ENCODE measurements at places on chromosomes 11 and 22.

- no peak for DNase-seq
Observed at GRCh38 chr22:33658775-33659174, 261.5 kb downstream of the LARGE1 start.

DNA sequence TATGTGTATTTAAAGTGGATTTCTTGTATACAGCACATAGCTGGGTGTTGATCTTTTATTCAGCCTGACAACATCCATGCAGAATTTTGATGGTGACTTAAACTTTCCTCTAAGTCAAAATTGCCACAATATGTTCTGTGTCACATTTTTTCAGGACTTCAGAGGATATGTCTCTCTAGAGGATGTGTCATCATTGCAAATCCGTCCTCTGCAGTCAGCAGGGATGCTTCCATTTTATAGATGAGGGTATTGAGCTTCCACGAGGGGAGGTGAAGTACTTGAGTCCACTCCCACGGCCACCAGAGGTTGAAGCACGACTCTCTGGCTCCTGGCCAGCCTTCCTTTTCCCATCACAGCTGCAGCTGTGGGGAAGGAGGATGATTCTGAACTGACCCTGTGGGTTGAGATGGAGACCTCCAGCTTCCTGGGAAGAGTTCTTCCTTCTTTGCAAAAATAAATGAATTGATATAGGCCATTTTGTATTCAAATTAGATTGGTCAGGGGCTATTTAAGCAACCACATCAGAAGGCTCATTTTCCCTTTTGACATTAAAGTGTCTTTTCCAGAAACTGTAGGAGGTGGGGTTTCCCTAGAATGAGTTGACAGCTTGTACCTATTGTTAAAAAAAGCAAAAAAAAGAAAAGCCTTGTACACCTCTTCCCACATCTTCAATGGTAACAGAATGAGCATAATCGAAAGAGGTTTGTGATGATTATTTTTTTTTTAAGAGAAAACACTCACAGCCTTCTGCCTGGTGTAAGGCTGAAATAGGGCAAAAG is 55.2 kb upstream of the MYEOV start:
- DNase-seq, result no peak

DNA sequence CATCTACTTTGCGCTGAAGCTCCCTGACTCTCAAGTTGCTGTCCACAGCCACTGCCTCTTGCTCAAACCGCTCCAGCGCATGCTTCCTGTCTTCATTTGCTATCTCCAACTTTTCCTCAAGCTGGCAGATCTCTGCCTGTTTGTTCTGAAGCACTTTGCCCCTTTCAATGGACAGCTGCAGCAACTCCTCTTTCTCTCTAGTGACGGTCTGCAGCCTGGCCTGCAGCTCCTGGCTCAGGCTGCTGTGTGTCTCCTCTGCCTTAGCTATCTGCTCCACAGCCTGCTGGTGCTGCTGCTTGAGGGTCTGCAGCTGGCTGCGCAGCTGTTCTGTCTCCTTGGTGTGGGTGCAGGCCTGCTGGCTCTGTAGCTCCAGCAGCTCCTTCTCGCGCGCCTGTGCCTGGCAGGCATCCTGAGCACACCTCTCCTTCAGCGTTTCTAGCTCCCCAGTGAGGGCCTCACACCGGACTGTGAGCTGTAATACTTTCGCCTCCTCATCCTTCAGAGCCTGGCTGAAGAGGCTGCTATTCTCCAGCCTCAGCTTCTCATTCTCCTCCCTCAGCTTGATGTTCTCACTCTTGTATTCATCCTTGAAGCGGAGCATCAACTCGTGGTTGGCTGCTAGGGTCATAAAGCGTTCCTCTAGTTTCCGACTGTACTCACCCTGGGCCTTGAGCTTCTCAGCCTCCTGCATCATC is 723 bp downstream of the CCDC89 start:
- no peak for DNase-seq

DNA sequence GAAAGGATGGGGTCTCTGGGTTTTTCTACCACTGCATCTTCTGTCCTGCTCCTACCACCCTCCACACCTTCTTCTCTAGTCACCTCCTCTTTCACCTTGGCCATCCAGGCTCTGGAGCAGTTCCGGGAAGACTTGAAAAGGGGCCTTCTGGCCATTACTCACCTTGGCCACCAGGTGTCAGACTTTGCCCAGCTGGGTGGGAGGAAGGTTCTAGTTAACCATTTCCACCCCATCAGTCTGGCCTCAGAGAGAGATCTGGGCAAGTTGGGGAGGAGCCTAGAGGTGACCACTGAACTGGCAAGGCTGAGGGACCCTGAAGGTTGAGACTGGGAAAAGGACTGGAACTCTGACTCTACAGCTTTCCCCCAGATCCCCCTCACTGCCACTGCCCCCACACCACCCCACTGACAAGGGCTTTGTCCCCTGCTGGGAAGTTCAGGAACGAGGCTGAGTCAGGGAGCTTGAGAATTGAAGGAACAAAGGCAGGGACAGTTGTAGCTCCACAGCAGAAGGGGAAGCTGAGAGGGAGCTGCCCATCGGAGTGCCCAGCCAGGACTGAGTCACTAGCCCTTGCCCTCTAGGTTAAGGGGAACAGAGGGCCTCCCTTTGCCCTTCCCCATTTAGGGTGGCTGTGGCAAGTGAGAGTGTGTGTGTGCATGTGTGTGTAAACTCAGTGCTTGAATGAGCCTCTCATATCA is 3.7 kb upstream of the POLD4 start:
- DNase-seq, result peak; percentile 57

- DNase-seq, result no peak
Observed at GRCh38 chr11:124970925-124971324, 16.9 kb downstream of the CCDC15 start.

- DNase-seq, result no peak
Observed at GRCh38 chr22:36918586-36919284, 5.3 kb downstream of the CSF2RB start.

DNA sequence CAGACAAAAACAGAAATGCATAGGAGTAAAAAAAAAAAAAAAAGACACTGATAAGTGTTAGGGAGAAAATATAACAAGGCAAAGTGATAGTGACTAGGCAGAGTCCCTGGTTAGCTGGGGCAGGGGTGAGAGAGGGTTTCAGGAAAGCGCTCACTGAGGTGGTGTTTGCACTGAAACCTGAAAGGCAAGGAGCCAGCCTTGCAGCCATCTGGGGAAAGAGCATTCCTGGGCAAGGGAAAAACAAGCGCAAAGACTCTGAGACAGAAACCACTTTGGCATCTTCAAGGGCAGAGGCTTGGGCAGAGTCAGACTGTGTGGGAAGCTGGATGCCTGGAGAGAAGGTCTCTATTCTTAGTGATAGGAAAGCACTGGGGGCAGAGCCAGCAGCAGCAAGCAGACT is 14.5 kb downstream of the CLMP start:
- DNase-seq, result no peak

- no peak for DNase-seq
Observed at GRCh38 chr11:94925422-94926270, 47.7 kb downstream of the CWC15 start.

DNA sequence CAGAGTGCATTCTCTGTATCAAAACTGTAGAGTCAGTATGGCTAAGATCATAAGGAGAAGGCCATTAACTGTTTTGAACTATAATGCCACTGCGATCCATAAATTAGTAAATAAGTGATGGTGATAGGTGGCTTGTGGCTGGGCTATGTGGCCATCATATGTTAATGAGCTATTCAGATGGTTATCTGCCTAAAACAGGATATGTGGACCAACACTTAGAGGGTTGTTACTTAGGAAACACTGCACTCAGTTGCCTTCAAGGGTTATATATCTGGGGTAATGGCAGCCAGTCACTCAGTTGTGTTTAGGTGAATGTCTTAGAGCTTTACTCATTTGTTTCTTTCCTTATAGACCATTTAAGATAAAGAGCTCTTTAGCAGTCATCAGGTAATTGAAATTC is 66.0 kb downstream of the PPP2R1B start:
- no peak for DNase-seq

- DNase-seq, result peak; percentile 32
Observed at GRCh38 chr22:46355369-46355995, 20.0 kb downstream of the TRMU start.

DNA sequence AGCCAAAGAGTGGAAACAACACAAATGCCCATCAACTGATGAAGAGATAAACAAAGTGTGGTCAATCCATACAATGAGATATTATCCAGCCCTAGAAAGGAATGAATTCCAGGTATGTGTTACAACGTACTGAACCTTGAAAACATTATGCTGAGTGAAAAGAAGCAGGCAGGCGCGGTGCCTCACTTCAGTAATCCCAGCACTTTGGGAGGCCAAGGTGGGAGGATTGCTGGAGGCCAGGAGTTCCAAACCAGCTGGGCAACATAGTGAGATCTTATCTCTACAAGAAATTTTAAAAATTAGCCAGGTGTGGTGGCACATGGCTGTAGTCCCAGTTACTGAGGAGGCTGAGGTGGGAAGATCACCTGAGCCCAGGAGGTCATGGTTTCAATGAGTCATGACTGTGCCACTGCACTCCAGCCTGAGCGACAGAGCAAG is 24.6 kb upstream of the TESMIN start:
- no peak for DNase-seq

DNA sequence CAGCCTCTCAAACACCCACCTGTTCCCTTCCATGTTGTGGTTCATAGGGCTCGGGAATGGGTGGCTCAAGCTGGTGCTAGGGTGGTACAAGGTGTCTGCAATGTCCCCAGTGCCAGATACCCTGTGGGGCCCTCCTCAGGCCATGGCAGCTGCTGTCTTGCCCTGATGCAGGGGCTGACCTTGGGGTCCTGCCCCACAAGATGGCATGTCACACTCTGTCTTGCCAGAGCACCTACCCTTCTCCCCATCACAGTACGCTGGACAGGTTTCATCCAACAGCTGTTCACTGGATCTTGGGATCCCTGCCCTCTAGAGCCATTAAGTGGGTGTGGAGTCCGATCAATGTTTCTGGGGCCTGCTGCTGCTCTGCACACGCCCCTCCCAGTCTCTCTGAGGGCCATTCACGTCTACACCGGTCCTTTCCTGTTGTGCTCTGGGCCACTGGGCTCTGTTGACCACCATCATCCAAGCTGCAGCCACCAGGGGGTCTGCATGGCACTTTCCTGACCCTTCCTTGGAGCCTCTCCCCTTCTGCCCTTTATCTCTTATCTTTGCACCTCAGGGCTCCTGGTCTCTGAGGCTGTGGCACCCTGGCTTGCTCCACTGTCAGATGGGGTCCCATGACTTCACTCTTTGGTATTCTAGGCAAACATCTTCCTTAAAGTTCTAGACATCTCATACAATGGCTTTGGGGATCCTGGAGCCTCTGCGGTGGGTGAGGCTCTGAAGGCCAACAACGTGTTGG is 7.1 kb downstream of the LRRC74B start:
- DNase-seq, result no peak

- no peak for DNase-seq
Observed at GRCh38 chr22:20466659-20467379, 28.8 kb downstream of the KLHL22 start.

DNA sequence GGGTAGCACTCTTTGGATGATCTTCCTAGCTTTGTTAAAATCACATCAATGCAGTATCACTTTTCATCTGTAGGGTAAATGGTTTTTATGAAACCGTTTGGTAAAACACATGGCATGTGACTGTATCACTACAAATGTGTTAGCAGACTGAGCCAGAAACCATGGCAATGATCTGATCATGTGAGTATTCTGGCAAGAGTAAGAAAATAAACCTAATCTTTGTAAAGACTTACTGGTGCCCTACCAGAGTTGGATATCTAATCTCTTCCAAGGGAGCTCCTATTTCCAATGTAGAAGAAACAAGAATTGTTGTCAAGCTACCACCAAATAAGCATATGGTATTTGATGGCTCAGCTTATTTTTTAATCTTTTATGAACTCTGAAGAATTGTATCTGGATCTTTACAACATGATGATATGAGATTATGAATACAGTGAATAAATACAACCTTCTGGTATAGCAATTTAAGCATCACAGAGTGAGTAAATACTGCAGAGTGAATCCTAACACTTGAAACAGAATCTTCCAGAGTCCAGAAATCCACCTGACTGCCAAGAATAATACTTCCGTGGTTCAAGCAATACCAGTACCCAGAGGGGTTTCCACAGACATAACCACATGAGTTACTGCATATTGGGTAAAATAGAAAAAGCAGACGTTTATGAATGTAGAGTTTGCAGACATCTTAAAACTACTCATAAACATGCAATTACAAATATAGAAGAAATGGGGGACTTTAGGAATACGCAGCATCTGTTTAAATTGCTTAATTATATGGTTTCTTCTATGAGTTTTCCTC is 238.8 kb downstream of the TTC28 start:
- DNase-seq, result no peak

DNA sequence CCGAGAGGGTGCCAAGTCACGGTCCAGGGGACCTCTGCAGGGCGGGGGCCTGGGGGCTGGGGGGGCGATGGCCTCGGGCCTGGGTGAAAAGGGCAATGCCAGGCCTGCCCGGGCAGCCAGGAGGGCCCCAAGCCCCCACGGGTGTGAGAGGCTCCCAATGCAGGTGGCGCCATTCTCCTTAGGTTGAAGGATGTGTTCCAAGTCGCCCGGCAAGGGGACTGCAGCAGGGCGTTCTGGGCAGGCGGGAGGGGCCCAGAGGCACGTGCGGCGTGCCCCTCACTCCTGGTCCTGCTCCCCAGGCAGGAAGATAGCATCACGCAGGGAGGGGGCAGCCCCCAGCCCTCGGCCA is 730 bp upstream of the TNNI2 start:
- DNase-seq, result no peak

- peak; percentile 37 for DNase-seq
Observed at GRCh38 chr11:62340269-62340901, 3.1 kb downstream of the ASRGL1 start.

- DNase-seq, result no peak
Observed at GRCh38 chr11:114246321-114247069, 49.7 kb upstream of the NNMT start.

Data from T-helper 9 cell (primary cell).